Activated CD4-positive, alpha-beta T cell treated with anti-CD3 and anti-CD28 coated beads for 48 hours (primary cell): ENCODE measurements at places on chromosomes 6 and 20.

- DNase-seq: no peak
These were observed 79.8 kb upstream of the SCAF8 start for GRCh38 chr6:154653385-154653784.

GRCh38 chr6:69096681-69097080, 461.6 kb downstream of the ADGRB3 start:
- DNase-seq: no peak

DNA sequence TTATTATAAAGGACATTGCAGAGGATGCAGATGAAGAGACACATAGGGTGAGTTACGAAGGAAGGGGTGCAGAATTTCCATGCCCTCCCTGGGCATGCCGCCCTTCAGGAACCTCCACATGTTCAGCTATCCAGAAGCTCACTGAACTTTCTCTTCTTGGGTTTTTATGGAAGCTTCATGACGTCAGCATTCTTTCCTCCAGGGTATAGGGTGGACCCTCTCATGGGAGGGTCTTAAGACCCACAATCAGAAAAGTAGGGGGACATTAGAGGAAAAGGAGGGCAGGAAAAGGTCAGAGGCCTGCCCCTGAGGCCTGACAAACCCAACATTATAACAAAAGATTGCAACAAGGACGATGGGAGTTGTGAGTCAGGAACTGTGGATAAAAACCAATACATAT, 14.6 kb upstream of the DCBLD1 start:
- DNase-seq: no peak

GRCh38 chr20:8809107-8809953, 259.6 kb upstream of the PLCB4 start:
- no peak for DNase-seq

DNA sequence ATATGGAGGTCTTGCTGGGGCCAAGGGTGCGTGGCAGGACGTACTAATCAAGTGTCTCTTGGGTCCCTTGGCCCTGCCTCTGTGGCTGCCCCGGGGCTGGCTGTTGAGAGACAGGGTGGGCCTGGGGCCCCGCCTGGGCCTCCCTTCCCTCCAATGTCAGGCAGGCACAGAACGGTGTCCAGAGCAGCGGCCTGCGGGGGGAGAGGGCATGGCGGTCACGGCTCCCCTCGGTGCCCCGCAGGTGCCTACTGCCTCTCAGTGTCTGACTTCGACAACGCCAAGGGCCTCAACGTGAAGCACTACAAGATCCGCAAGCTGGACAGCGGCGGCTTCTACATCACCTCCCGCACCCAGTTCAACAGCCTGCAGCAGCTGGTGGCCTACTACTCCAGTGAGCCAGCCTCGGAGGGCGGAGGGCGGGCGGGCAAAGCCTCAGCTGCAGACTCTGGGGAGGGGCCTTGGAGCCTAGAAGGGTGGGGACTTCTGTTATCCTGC, 50.0 kb downstream of the SRC start:
- no peak for DNase-seq

GRCh38 chr6:72084992-72085569, 198.7 kb downstream of the RIMS1 start:
- DNase-seq: no peak

DNA sequence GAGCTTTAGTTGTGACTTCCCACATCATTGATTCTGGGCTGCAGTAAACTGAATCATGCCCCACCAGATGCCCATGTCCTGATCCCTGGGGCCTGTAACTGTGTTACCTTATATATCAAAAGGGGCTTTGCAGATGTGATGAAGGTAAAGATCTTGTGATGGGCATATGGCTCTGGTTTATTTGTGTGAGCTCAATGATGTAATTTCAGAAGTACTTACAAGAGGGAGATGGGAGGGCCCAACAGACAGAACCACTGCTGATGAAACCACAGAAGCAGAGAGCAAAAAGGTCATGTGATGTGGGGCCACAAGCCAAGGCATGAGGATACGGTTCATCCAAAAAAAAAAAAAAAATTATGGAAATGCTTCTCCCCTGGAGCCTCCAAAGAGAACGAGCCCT, 118.7 kb downstream of the TOX2 start:
- no peak for DNase-seq

- no peak for DNase-seq
These were observed 159.7 kb upstream of the AHI1 start for GRCh38 chr6:135657207-135657606.

GRCh38 chr6:52022675-52023074, 64.7 kb downstream of the PKHD1 start:
- no peak for DNase-seq

GRCh38 chr6:33414592-33415271, 3.2 kb downstream of the CUTA start:
- peak; percentile 34 for DNase-seq

DNA sequence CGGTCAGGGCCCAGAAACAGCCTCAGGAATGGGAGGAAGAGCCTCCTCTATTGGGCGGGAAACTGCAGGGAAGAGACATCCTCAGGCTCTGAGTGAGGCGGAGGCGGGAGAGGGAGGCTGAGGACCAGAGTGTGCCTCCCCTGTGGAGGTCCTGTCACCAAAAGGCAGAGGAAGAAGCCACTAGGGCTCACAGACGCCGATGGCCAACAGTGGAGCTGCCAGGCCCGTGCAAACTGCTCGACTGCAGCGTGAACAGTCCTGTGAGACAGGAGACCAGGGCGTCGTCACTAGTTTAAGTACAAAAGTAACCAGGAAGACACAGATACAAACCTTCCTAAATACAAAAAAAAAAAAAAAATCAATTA, 82.7 kb downstream of the TAF4 start:
- no peak for DNase-seq

DNA sequence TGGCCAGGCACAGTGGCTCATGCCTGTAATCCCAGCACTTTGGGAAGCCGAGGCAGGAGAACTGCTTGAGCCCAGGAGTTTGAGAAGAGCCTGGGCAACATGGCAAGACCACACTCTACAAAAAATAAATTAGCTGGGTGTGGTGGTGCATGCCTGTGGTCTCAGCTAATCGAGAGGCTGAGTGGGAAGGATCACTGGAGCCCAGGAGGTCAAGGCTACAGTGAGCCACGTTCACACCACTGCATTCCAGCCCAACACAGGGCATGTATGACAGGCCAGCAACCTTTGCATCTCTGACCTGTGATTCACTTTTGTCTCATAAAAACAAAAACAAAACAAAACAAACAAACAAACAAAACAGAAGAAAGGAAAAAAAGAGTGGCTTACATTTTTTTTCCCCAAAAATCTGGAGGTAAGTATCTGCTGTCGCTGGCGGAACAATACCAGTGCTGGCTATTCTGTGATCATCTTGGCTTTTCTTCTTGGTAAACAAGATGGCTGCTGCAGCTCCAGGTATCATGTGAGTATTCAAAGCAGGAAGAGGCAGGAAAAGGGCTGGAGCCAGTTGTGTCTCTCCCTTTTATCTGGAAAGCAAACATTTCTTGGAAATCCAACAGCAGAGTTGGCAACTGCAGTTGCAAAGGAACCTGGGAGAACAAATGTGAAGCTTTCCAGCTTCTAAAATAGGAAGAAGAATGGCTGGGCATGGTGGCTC, 40.4 kb upstream of the ZMYND8 start:
- DNase-seq: no peak

GRCh38 chr6:137297887-137298286, 78.7 kb upstream of the IFNGR1 start:
- no peak for DNase-seq

DNA sequence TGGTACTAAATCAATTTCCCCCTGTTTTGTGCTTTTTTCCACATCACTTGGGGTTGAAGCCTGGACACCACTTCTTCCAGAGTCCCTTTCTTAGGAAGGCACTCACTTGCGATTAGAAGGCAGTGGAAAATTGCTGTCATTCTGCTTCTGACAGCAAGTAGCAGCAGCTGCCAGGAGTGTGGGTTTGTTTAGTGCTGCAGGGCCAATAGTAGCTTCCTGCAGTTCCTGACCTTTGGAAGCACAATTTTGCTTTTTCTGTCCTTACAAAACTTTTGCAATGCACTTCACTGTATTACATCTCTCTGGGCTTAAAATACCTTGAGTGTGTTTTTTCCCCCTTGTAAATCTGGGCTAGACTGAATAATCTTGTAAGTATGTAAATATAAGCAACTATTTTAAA, 12.5 kb upstream of the HLA-DRA start:
- DNase-seq: no peak

GRCh38 chr20:17859616-17860232, 108.9 kb downstream of the SNX5 start:
- DNase-seq: peak; percentile 33

GRCh38 chr6:126698732-126699240, 358.9 kb downstream of the CENPW start:
- no peak for DNase-seq

- DNase-seq: no peak
These were observed 25.3 kb downstream of the SERAC1 start for GRCh38 chr6:158142789-158143188.

DNA sequence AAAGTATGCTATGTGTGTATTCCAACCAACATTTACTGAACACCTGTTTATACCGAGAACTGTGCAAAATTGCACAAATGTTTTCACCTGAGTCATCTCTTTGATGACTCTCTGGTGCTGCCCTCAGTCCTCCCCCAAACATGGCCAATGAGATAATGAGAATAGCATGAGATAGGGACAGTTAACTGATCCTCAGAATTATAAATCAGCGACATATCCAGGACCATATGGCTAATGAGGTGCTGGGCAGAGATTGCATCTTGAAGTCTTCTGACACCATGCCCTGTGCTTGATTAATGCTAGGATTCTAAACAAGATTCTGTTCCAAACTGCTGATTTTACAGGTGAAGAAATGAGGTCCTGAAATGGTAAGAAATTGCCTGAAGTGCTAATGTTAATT, 13.0 kb downstream of the CLVS2 start:
- DNase-seq: no peak

DNA sequence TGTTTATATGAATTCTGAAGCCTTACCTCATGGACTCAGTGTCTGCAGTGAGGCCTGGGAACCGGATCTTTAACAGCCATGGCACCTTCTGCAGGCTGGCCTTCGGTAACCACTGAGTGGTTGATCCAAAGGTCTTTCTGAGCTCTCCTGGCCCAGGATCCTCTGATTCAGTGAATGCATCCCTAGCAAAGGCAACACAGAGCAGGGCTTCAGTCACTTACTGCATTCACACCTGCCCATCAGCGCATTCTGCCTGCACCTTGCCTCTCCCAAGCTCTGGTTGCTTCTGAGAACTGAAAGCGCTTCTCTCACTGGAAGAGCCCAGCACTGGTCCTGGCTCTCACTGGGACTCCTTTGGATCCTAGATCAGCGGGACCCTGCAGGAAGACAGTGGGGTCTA, 8.4 kb upstream of the CST9 start:
- no peak for DNase-seq

- peak; percentile 47 for DNase-seq
These were observed 12.8 kb upstream of the ELOVL5 start for GRCh38 chr6:53361549-53362031.

GRCh38 chr6:7249946-7250643, 62.9 kb downstream of the SSR1 start:
- DNase-seq: no peak
